ENCODE measurements at places on chromosomes 6 and 20.

DNA sequence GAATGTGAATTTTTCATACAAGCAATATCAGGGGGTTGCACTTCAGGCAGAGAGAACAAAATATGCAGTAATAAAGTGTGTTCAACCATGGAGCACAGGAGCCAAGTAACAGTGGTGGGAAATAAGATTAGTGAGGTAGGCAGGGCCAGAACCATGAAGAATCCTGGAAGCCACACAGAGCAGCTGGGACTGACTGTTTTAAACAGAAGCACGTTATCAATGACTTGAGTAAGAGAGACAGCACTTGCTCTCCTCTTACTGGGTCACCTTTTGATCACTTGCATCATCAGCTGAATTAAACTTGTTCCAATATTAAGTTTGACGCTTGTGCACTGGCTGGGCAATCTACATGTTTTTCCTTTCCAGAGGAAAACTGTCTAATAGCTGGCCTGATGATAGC, 238.5 kb downstream of the TBX18 start:
- DNase-seq: no peak

GRCh38 chr6:2914318-2914660, 11.2 kb upstream of the SERPINB9 start:
- no peak for DNase-seq

DNA sequence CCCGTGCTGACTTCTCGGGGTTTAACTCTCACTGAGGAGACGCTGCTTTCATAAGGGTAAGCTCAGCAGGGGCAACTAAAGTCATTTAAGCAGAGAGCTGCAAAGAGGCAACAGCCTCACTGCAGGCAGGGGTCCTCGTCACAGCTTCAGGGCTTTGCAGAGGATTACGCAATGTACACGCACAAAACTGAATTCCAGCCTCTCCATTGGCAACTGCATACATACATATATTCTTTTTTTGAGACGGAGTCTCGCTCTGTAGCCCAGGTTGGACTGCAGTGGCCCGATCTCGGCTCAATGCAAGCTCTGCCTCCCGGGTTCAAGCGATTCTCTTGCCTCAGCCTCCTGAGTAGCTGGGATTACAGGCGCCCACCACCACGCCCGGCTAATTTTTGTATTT, 2.4 kb downstream of the GMEB2 start:
- no peak for DNase-seq

- no peak for DNase-seq
Measured at GRCh38 chr20:56572172-56572571, 39.1 kb downstream of the FAM209B start.

GRCh38 chr20:50462093-50462690, 48.0 kb upstream of the PTPN1 start:
- DNase-seq: no peak

Measured in head of caudate nucleus (tissue), 42 donors.